Activated CD4-positive, alpha-beta T cell treated with anti-CD3 and anti-CD28 coated beads, Interleukin-2, amount 50 U/mL, for 16 hours (primary cell): ENCODE measurements at places on chromosomes 3 and 15.
A peak's percentile ranks its signal among the peaks of the same experiment; 100 is the strongest.

DNA sequence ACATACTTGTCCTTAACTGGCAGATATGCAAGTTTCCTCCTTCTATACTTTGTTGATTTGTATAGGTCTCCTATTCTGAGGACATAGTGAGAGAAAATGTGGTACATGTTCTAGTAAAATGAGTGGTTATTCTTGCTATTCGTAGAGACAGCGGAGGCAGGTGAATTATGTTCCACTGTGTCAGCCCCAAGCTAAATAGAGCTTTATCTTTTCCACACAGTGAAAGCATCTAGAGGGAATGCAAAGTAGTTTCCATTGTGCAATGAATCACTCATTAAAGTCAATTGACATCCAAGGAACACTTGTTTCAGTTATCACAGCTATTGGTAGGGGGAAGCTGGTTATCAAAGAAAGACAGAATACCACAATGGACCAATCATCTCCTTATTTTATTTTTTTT, 262.4 kb downstream of the NLGN1 start:
- no peak for DNase-seq

GRCh38 chr15:41507820-41508290, 5.8 kb downstream of the LTK start:
- DNase-seq, result no peak

DNA sequence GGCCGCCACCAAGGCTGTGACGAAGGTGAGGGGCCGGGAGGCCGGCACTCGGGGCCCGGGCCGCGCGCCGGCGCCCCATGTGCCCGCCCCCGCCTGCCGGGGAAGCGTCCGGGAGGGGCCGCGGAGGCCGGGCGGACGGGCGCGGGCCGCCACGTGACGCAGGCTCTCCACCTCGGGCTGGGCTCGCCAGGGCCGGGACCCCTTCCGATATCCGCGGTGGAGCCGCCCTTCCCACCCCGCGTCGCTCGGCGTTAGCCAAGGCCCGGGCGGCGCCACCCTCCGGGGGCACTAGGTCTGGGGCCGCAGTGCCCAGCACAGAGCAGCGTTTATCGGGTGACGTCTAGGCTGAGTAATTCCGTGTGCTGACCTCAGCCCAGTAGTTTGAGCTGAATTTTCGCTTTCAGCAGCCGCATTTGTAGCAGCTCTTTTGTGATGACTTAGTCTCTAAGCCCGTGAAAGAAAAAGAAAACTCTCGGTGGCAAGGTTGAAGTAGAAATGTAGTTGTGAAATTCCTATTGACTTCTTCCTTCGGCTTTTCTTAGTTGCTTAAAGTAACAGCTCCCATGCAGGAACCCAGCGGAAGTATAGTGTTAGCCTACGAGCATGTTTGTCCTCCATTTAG, 885 bp downstream of the CDV3 start:
- peak; percentile 90 for DNase-seq

GRCh38 chr15:41828807-41829141, 882 bp downstream of the JMJD7 start:
- no peak for DNase-seq

GRCh38 chr3:12287727-12288181, 1.1 kb upstream of the PPARG start:
- DNase-seq, result no peak

- no peak for DNase-seq
Measured at GRCh38 chr3:123021996-123022510, 5.5 kb downstream of the SEMA5B start.

GRCh38 chr3:118116991-118117390, 917.7 kb downstream of the IGSF11 start:
- no peak for DNase-seq

GRCh38 chr3:128710816-128711433, 15.1 kb upstream of the RAB7A start:
- no peak for DNase-seq

- no peak for DNase-seq
Measured at GRCh38 chr15:71261418-71261817, 146.1 kb downstream of the THSD4 start.

- DNase-seq, result no peak
Measured at GRCh38 chr3:42805141-42805821, 991 bp upstream of the HIGD1A start.

GRCh38 chr3:190467922-190468321, 18.2 kb upstream of the TMEM207 start:
- DNase-seq, result no peak

GRCh38 chr3:46850468-46850779, 12.8 kb downstream of the MYL3 start:
- no peak for DNase-seq

DNA sequence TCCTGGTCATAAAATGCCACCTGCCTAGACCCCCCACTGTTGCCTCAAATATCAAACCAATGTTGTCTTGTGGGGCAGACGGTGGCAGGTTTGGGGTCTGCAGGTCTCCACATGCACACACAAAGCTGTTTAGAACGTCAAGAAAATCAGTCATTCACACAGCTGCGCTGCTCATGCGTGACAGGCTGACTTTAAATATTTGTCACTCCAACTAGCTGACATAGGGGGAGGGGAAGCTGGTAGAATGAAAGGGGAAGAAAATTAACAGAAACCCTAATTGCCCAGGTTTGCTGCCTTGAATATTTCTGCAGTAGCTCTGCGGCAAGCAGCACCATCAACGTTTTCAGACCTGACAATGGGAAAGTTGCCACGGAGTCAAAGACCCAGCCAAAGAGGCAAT, 201.8 kb downstream of the ABHD5 start:
- DNase-seq, result no peak

- peak; percentile 23 for DNase-seq
Measured at GRCh38 chr15:70722266-70723121, 40.9 kb downstream of the UACA start.

DNA sequence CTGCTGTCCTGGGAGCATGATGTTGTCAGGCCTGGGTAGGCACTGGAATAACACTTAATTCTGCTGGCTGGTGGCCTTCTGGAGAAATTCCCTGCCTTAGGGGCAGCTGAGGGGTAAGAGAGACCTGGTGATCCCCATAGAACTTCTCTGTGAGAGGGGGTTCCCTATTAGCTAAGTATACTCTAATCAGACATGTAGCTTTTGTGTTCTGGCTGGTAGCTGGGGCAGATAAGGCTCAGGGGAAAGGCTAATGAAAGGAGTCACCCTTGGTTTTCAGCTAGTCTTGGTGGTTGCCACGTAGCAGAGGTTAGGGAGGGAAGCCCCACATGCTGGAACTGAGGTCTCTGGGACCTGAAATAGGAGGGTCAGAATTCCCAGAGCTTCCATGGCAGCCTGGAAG, 952 bp upstream of the HDDC3 start:
- DNase-seq, result no peak

- DNase-seq, result no peak
Measured at GRCh38 chr3:177357352-177358090, 160.2 kb upstream of the TBL1XR1 start.

GRCh38 chr15:101447561-101448071, 41.9 kb downstream of the PCSK6 start:
- no peak for DNase-seq

- peak; percentile 22 for DNase-seq
Measured at GRCh38 chr3:155352900-155353490, 59.5 kb upstream of the STRIT1 start.

DNA sequence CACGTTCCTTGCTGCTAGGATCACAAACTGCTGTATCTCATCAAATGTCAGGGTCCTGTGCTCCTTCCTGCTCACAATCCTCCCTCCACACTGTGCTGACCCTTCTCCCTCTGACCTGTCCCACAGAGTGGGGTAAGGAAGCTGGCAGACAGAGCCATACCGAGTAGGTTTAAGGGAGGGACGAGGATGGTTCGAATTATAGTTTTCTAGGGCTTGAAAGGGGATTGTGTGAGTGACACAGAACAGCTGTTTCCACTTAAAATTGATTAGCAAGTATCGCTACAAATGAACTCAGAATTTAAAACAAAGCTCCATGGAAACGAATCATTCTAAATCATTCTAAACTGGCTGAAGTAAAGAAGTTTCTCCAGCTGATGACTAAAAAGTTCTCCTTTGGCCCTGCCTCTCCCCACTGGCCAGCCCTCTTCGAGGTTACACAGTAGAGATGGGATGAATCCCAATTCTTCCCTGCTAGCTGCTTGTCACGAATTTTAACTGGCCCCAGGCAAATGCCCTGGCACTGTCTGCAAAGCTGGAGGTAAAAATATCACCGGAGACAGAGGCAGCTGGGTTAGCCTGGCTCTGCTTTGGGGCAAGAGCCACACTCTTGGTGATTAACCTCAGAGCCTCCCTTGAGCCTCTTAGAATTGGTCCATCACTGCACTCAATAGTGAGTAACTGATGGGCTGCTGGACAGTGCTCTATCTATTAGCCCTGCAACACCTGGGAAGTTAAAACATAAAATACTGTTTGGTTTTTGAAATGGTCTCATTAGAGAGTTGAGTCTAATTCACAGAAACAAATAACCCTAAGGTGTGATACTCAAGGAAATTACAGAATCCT, 194.9 kb downstream of the CHST2 start:
- no peak for DNase-seq

GRCh38 chr15:62969442-62970089, 73.0 kb upstream of the TPM1 start:
- DNase-seq, result no peak

- DNase-seq, result no peak
Measured at GRCh38 chr3:159364511-159364910, 562.7 kb downstream of the MFSD1 start.

DNA sequence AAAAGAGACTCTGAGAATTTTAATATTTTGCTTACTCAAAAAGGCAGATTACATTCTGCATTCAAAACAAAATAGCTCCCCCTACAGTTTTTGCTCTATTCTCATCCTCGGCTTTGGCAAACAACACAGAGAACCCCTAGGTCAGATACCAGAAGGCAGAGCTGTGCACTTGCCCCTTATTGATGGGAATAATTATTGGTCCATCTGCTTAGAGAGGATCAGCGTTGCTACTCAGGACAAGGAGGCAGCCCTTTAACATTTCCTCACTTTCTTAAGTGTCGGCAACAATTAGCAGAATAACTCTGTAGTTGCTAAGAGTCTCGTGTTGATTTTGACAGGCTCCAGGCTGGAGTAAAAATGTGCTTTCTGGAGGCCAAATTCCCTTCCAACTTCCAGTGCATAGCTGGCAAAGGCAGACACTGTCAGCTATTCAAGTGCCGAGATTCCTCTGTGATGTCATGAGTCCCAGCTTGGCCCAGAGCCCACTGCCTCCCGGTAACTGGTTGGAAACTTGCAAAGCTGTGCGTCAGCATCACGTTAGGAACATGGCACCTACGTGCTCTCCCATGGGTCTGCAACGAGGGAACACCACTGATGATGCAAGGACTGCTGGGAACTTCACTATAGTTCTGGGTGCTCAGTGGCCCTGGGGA, 482.7 kb upstream of the ADAMTS9 start:
- no peak for DNase-seq
